Stimulated activated CD4-positive, alpha-beta T cell treated with anti-CD3 and anti-CD28 coated beads, TNF-alpha, amount 100 ng/mL, for 24 hours (primary cell): ENCODE measurements at places on chromosomes 1 and 21.

GRCh38 chr1:53498555-53499131 is 39.4 kb downstream of the DMRTB1 start:
- DNase-seq: no peak

DNA sequence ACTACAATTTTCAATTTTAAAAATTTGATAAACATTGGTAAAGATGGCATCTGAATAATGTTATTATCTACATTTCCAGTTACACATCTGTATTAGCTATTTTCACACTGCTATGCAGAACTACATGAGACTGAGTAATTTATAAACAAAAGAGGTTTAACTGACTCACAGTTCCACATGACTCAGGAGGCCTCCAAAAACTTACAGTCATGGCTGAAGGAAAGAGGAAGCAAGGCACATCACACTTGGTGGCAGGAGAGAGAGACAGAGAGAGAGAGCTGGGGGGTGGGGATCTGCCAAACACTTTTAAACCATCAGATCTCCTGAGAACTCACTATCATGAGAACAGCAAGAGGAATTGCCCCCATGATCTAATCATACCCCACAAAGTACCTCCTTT is 850.0 kb downstream of the LTN1 start:
- DNase-seq: no peak

DNA sequence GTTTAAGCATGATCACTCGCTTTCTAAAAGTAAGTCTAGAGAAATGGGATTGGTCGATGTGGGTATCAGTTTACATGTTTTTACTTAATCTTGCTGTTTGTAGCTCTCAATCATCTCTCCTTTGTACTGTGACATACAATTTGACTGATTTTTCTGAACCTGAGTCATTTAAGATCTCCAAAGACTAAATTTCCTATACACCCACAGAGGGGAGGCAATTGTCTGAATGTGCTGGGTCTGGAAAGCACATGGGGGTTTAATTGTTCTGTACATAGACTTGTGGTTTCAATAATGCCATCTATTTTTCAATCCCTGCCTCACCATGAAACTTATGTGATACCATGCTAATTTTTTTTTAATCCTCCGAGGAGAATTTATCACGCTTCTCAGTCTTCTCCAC is 65.8 kb downstream of the USP25 start:
- no peak for DNase-seq

DNA sequence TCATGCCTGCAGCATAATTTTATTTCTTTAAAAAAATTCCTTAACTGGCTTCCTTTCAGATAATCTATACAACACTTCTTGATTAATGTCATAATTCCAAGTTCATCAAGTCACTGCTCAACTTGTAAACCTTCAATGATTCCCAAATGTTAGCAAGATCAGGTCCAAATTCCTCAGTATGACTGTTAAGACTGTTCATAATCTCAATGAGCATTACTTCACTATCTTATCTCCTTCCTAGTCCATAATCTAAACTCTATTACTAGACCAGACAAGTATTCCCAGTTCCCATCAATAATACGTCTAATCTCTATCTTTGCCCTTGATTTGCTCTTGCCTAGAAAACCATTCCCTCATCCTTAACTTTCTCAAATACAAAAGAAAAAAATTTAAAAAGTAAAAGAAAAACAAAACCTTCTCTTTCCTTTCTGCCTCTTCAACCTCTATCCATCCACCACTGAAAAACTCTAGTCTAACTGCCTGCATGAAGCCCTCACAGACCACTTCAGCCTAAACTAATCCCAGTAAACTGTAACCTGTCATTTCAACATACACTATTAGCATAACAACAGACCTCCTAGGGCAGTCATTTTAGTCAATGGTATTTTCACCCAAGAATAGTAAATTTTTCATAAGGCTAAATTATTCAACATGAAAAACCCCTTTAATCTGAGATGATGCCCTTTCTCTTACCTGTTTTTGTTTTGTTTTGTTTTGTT is 15.5 kb downstream of the LUZP1 start:
- no peak for DNase-seq

DNA sequence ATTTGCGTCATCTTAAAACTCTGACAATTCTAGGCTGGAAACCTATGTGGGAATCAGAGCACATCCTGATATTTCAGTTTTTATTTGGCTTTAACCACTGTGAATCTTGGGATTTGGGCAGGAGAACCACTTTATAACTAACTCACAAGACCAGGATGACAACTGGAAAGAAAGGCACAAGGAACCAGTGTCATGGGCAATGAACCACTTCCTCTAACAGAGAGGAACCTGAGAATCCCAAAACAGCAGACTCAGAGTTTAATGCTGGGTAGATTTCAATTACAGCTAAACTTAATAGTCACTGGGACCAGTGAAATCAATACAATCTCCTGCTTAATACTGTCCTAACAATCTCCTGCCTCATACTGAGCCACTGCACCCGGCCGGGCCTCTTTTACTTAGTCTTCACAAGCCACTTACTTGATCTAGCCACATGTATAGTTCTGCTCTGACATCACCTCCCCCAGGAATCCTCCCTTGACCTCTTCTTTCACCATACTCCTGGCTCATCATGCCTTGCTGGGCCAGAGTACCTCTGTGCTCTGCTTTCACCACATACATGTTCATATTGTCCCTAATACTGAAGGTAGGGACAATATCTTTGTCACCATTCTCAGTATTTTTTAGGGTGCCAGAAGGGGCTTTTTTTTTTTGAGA is 20.2 kb upstream of the SLFNL1 start:
- DNase-seq: no peak

DNA sequence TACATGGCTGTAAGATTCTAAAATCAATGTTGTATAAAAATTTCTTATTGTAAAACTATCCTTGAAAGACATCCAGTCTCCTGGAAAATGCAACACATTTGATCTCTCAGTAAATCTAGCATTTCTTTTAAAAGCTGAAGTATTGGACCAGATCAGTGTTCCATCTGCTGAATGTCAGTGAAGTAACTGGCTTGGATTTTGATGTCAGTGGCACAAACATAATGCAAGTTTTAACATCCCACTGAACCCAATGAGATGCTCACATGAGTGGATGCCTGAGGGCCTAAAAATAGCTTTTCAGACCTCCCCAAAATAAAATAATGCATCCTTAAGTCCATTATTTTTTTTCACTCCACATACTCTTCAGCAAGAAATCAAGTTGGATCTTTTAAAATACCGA is 1432.2 kb downstream of the MRPL39 start:
- DNase-seq: no peak

GRCh38 chr1:43653339-43653738 is 3.4 kb downstream of the KDM4A start:
- no peak for DNase-seq

DNA sequence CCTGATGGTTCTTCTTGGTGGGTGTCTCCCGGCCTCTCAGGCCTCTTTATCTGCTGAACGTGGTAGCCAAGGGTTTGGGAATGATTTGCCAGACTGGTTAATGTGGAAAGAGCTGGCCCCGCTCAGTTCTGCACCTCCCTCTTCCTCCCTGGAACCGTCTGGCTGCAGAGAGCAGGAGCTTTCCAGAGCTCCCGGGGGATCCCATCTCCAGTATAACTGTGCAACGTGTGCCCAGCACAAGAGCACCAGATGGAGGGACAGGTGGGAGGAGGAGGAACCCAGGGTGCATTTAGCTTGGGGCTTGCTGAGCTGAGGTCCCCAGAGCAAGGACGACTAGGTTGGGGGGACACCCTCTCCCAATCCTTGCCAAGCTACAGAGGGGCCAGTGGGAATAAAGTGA is 5.0 kb downstream of the TFF1 start:
- DNase-seq: no peak

DNA sequence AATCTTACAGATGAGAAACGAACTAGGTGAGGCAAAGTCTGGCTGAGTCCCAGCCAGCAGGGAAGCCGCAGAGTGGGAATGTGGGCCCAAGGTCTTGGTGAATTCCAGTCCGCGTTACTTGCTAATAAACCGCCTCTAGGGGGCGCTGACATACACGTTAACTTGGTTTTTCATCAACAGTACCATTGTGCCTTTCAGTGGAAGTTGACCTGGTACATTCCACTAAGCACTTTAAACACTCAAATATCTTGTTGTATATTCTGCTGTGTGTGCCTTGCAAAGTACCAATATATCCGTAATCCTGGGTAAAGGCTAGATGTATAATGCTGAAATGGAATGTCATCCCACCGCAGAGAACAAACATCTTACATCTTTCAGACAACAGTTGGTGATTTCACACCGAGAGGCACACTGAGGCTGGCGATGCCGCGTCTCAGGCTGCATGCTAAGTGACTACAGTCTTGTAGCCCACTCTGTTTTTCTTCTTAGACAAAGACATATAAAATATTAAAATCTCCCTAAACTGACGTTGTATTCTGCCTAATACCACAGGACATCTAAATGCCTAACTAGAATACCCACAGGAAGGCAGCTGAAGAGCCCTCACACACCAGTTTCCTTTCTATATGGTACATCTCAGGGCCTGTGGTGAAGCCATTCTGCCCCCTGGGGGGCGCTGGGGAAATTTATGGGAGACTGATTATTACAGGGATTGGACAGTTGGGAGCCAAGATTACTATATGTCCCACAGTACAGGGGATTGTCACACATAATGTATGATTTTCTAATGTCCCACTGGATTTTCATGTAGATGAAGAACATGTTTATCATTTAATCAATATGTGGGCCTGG is 49.2 kb upstream of the C1orf198 start:
- DNase-seq: peak; percentile 55

DNA sequence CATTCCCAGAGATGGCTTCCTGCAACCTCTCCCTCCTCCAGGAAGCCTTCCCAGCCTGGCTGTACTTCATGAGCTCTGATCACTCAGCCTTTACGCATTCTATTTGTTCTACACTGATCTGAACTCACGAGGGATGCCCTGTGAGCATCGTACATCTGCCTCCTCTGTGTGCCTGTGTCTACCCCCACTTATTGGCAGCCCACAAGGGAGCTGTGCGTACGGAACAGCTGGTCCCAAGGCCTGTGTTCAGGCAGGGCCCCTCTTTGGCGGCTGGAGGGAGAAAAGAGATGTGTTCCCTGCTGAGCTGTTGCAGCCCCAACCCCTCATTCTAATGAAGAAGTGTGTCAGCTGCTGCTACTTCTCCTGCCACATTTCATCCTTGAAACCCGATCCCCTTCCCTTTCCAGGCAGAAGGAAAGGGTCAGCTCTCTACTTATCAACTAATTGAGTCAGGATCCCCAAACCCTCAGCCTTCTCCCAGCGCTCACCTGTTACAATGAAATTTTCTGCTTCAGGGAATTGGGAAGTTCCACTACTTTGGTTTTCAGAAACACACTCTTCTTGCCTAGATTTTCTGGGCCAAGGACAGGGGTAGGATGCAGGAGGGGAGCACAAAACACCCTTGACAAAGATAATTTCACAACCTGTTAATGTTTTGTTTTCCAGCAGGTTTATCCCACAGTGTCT is 3.2 kb downstream of the INKA2 start:
- no peak for DNase-seq

DNA sequence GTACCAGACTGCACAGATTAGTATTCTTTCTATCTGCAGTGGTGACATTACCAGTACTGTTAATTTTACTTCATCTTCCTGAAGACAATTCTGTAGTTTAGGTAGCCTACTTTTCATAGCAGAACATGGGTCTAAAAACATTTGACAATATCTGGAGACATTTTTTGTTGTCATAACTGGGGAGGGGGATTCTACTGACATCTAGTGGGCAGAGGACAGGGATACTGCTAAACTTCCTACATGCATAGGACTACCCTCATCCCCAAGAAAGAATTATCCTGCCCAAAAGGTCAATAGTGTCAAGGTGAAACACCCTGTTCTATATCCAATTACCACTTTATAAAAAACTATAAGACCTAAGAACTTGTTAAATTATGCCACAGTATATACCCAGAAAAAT is 3.4 kb upstream of the ARHGAP29 start:
- no peak for DNase-seq

- DNase-seq: peak; percentile 73
Observed at GRCh38 chr1:19715334-19716203, 50.9 kb downstream of the HTR6 start.

- DNase-seq: peak; percentile 68
Observed at GRCh38 chr21:35138665-35139381, 89.7 kb upstream of the RUNX1 start.

- DNase-seq: no peak
Observed at GRCh38 chr1:17717594-17718535, 37.3 kb upstream of the ACTL8 start.

DNA sequence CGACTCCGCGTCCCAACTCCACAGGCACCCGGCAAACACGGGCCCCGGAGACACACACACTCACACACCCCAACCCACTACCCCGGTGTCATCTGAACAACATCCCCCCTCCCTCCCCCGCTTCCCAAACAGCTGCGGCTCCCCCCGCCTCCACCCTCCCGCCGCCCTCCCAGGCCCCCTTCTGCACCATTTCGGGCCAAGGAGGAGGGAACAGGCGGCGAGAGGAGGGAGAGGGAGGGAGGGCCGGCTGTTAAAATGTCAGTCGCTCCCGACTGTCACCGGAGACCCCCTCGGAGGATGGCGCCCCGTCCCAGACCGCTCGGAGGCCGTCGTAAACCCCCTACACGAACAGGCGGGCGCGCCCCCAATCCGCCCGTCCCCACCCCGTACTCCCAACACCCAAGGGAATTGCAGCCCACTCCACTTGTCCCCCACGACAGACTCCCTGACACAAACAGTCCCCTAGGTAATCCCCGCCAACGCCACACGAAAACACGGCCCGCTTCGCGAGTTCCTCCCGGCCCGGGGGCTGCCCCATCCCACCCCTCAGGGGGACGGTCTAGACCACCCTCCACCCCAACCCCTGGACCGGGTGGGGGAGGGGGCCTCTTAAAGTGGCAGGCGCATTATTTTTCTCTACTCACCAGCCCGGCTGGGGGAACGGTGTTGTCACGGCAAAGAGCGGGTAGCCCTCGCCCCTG is 583 bp downstream of the MEF2D start:
- no peak for DNase-seq

DNA sequence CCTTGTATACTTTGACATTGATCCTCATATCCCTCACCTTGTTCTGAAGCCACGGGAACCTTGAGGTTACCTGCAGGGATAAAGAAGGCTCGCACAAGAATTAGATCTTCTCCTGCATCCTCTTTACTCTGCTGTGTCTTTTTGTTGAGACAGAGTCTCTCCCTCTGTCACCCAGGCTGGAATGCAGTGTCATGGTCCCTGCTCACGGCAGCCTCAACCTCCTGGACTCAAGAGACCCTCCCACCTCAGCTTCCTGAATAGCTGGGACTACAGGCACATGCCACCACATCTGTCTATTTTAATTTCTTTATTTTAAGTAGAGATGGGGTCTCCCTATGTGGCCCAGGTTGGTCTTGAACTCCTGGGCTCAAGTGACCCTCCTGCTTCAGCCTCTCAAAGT is 134.7 kb downstream of the PTPRC start:
- no peak for DNase-seq
